ENCODE measurements at places on chromosomes 7 and 10.

- H3K4me1 ChIP-seq = no peaks in the 10 kb centered on the region
- no peaks in the 10 kb centered on the region for H3K36me3 ChIP-seq
- no peak overlapping the region for H3K4me3 ChIP-seq
- no peaks in the 10 kb centered on the region for H3K27me3 ChIP-seq
Observed at GRCh38 chr7:106515321-106515720, 145.6 kb downstream of the CCDC71L start.

DNA sequence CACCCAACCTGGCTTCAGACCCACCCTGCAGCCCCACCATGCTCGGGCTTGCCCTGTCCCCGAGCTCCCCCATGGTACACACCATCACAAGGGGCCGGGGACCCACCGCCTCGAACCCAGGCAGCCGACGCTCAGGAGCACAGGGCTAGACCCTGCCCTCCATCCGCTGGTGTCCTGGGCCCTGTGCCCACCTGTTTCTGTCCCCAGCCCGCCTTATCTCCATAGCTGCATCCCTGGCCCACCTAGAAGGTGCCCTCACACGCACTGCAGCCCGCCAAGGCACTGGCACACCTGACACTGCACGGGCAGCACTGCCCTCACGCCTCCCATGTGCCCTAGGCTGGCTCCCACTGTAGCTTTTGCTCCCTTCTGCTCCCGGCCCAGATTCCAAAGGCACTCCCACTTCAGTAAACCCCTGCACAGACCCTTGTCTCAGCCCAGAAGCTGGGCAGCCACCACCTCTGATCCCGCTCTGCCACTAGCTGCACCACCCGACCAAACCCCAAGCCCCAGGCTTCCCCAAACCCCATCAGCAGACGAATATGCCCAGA, 17.1 kb downstream of the YKT6 start:
- H3K27me3 ChIP-seq = no peaks in the 10 kb centered on the region
- no peak for DNase-seq
- no peak overlapping the region for H3K27ac ChIP-seq
- H3K4me3 ChIP-seq = no peak overlapping the region

- no peaks in the 10 kb centered on the region for H3K4me1 ChIP-seq
- no peak overlapping the region for H3K4me3 ChIP-seq
Observed at GRCh38 chr10:78419481-78420265, 386.0 kb downstream of the RPS24 start.

GRCh38 chr7:118836933-118837332, 612.4 kb downstream of the ANKRD7 start:
- H3K4me3 ChIP-seq = no peak overlapping the region
- no peaks in the 10 kb centered on the region for H3K36me3 ChIP-seq
- no peak overlapping the region for H3K27ac ChIP-seq
- DNase-seq = no peak
- no peaks in the 10 kb centered on the region for H3K27me3 ChIP-seq
- H3K4me1 ChIP-seq = no peaks in the 10 kb centered on the region

GRCh38 chr7:137196648-137197047, 146.9 kb downstream of the PTN start:
- H3K27ac ChIP-seq = no peak overlapping the region
- no peaks in the 10 kb centered on the region for H3K36me3 ChIP-seq
- H3K4me3 ChIP-seq = no peak overlapping the region
- H3K4me1 ChIP-seq = no peaks in the 10 kb centered on the region

DNA sequence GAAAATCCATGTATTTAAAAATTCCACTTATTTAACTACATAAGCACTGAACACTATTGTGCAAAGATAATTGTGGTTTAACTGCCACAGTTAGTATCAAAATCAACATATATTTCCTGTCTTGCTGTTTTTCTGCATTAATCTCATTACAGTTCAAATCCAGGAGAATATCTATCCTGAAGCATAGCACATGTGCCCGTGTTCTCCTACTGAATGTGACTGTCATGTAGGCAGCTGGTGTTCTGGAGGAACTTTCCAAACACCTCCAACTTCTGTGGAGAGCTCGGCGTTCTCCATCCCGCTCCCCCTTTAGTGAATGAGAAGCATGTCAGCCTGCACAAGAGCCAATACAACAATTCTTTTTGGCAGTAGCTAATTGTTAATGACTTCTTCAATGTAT, 76.4 kb upstream of the IKZF1 start:
- H3K4me1 ChIP-seq = no peaks in the 10 kb centered on the region
- H3K36me3 ChIP-seq = no peaks in the 10 kb centered on the region

DNA sequence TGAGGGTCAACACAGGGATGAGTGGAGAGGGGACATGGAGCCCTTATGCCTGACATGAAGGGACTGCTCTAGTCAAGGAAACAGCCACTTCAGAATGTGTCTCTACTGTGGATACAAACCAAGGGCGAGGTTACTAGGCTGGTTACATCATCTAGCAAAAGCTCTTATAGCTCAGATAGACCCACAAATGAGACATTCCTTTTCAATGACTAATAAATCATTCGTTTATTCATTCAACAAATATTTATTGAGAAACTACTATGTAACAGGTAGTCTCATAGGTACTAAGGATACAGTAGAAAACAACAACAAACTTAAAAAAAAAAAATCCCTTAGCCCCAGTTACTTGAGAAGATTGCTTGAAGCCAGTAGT, 219.5 kb downstream of the KIAA1217 start:
- H3K4me1 ChIP-seq = no peaks in the 10 kb centered on the region
- no peak overlapping the region for H3K4me3 ChIP-seq
- no peaks in the 10 kb centered on the region for H3K27me3 ChIP-seq
- H3K27ac ChIP-seq = no peak overlapping the region

GRCh38 chr7:133674079-133674763, 421.3 kb downstream of the EXOC4 start:
- no peak overlapping the region for H3K27ac ChIP-seq
- H3K36me3 ChIP-seq = no peaks in the 10 kb centered on the region
- DNase-seq = no peak
- no peaks in the 10 kb centered on the region for H3K27me3 ChIP-seq
- H3K4me3 ChIP-seq = no peak overlapping the region

GRCh38 chr10:44818041-44818649, 93.0 kb upstream of the TMEM72 start:
- no peaks in the 10 kb centered on the region for H3K4me1 ChIP-seq
- H3K27ac ChIP-seq = no peak overlapping the region
- DNase-seq = no peak

DNA sequence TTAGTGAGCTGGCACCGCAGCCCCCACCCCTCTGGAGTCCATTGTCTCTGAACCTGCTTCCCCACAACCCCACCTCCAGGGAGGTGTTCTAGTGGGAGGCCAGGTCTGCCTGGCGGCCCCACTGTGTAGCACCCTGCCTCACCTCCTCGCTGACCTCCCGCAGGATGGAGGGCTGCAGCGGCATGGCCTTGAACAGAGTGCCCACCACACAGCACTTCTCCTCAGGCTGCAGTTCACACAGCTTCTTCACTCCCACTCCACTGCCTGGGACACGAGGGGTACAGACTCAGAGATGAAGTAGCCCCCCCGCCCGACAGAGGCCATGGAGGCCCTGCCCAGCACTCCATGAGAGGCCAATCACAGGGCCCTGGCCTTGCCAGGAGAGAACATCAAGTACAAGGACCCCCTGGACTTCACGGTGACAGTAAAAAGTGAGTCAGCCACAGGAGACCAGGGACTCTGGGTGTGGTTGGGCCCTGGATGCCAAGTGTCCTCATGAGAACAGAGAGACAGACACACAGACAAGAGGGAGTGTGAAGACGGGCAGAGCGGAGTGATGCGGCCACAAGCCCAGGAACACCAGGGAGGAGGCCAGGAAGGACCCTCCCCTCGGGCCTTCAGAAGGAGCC, 5.4 kb downstream of the POLD2 start:
- peaks cover 8% of the 10 kb centered on the region for H3K4me1 ChIP-seq
- no peaks in the 10 kb centered on the region for H3K27me3 ChIP-seq
- H3K36me3 ChIP-seq = peaks cover 88% of the 10 kb centered on the region
- no peak overlapping the region for H3K27ac ChIP-seq
- H3K4me3 ChIP-seq = no peak overlapping the region

DNA sequence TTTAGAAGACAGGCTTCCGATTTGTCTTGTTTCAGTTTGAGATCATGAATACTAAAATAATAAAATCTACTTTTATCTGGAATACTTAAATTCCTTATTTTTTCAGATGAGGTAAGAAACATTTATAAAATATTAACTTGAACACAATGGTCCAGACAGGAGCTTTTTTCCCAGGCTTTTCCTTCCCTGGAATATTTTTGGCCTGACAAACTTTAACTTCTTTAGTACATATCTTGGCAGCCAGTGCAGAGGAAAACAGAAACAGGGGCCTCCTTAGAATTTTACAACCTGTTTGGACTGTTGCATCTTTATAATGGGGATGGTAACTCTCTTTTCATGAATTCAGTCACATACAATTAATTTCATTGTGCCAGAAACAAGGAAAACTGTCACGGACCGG, 41.4 kb downstream of the NRP1 start:
- no peak for DNase-seq
- H3K4me3 ChIP-seq = no peak overlapping the region
- H3K4me1 ChIP-seq = peaks cover 24% of the 10 kb centered on the region
- peak overlapping the region; percentile 52 for H3K27ac ChIP-seq
- no peaks in the 10 kb centered on the region for H3K36me3 ChIP-seq

- H3K4me1 ChIP-seq = no peaks in the 10 kb centered on the region
- H3K4me3 ChIP-seq = no peak overlapping the region
- H3K27ac ChIP-seq = no peak overlapping the region
- no peaks in the 10 kb centered on the region for H3K36me3 ChIP-seq
- no peaks in the 10 kb centered on the region for H3K27me3 ChIP-seq
Observed at GRCh38 chr10:111290649-111291048, 213.8 kb downstream of the ADRA2A start.

All from tibial nerve (tissue), 4 donors.